ENCODE measurements at places on chromosomes 7 and 10.

DNA sequence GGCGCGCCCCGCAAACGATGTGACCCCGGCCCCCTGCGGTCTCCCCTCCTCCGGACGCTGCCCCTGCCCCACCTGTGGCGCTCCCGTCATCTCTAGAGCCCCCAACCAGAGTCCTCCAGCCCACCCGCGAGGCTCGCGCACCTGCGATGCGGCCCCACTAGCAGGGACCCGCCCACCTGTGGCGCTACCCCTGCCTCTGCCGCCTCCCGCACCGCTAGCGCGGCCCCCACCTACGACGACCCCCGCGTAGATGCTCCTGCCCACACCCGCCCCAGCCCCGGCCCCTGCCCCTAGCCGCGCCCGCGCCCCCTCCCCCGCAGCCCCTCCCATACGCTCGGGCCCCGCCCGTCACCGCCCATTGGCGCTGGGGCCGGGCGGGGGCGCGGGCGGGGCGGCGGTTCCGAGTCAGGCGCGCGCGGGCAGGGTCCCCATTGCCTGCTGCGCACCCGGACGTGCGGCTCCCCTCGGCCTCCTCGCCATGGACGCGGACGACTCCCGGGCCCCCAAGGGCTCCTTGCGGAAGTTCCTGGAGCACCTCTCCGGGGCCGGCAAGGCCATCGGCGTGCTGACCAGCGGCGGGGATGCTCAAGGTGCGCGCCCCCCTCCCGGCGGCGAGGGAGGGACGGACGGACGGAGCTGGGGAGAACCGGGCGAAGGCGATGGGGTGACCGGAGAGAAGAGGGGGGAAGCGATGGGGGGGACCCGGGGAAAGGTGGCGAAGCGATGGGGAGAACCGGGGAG is at the start of gene PFKP:
Gene PFKP (plus strand): TSS at position 431 of the 741 bp plus-strand sequence. CDS start 48 bp downstream, at position 479.
- no peak for DNase-seq

GRCh38 chr10:117005527-117006055 is 604 bp upstream of the SHTN1 start:
- DNase-seq = no peak

DNA sequence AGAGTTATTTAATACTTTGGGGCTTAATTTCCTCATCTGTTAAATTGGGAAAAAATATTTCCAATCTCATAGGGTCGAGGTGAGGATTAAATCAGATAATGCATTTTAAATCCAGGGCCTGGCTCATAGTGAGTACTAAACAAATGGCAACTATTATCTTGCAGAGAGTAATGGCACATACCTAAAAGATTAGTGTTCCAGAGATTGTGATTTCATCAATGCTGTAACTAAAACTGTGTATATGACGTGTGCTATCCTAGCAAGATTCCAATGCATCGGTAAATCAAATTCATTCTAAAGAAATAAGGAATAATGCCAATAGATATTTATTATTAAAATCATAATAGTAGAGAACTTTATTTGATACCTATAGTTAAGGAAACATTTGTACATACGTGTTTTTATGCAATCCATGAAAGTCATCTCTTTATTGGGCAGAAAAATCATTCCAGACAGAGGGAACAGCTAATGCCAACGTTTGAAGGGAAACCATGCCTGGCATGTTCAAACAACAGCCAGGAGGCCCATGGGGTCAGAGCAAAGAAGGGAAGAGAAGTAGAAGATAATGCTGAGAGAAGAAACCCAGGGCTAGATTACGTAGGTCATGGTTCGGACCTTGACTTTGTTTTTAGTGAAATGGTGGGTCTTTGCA is 174.8 kb upstream of the AGR3 start:
- DNase-seq = no peak

DNA sequence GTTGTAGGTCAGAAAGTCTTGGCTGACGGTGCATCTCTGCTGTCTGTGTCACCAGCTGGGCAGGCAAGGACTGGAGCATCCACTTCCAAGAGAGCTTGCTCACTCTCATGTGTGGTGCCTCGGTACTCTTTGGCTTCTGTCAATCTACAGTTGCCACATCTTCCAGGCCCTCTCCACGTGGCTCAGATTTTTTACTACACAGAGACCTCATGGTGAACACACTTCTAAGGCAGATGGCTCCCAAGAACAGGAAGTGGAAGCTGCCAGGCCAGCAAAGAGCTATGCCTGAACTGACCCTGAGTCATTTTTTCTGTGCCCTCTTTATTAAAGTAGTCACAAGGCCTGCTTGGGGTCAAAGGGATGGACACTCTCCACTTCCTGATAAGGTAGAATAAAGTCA is 351.5 kb upstream of the AUTS2 start:
- no peak for DNase-seq

- DNase-seq = no peak
These were observed 4.8 kb upstream of the ZNF488 start for GRCh38 chr10:47388879-47389278.

DNA sequence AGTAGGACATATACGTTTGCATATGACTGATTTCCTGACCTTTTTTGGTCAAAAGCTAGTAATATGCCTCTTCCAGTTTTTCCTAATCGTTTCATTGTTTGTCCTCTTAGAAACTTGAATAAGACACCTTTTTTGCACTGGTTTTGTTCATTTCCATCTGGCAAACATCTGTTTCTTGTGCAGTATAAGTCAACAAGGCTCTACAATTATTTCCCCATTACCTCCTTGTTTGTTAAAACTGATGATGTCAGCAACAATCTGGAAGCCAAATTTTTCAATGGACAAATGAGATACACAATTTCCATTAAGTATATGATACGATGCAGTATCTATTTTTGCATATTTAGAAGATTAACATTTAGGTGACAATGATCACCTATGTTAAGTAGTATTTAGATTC is 148.8 kb downstream of the NRBF2 start:
- no peak for DNase-seq

GRCh38 chr10:28331841-28332240 is 29.0 kb upstream of the MPP7 start:
- DNase-seq = no peak

- DNase-seq = no peak
These were observed 60.8 kb upstream of the NAMPT start for GRCh38 chr7:106345421-106346166.

DNA sequence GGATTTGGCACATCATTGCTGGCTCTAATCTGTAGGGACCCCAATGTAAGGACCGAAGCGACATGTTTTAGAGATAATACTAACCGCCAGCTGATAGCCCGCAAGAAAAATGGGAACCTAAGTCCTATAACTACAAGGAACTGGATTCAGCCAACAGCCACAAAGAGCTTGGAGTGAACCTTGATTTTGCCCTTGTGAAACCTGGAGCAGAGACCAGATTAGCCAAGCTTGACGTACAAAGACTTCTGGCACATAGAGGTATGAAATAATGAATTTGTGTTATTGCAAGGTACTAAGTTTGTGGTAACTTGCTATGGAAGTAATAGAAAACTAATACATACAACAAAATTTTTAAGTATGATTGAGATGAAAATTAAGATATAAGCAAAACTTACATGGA is 246.9 kb downstream of the AGMO start:
- no peak for DNase-seq

GRCh38 chr7:106621393-106622132 is 39.4 kb downstream of the CCDC71L start:
- no peak for DNase-seq

DNA sequence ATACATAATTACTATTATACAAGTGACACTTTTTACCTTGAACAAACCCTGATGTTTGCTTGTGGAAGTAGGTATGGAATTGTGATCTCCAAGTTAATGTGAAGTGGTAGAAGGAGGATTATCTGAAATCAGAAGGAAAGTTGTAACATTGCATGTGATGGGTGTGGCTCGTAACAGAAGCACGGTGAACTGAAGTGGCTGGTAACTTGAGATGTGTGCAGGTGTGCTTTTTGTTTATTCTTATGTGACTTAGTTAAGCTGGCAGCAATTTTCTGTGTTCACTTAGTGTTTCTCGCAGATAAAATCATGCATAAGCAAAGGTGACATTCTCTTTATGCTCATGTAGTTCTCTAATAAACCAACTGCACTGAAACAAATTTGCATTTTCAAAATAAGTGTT is 82.3 kb downstream of the ZEB1 start:
- DNase-seq = no peak

DNA sequence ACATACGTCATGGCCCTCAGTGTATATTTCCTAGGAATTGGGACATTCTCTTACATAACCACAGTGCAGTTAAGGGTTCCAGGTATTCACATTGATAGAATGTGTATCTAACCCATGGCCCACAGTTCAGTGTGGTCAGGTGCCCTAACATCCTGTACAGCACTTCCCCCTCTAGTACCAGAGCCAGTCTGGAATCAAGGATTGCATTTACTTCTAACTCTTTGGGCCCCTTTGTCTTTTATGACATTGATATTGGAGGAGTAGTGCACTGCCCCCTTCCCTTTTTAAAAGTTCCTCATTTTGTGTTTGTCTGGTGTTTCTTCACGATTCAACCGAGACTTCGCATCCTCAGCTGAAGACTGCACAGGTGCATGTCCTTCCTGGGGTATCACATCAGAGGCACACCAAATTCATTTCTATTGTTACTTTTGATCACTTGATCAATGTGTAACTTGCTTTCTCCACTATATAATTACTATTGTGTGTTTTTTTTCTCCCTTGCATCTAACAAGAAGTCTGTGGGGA is 22.4 kb upstream of the NPFFR1 start:
- DNase-seq = no peak

DNA sequence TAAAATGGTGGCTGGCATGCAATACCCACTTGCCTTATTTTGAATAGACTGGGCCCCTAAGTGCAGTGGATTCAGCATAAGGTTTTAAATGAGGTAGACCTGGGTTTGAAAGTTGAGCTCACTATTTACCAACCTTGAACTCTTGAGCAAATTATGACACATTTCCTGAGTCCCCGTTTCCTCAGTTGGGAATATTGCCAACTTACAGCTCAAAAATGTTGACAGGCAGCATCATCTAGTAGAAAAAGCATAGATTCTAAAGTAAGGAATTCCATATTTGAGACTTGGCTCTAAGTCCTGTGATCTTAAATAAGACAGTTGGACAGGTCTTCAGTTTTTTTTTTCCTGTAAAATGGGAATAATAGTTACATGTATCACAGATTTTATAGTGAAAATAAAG is 305.5 kb downstream of the ACTR3B start:
- DNase-seq = no peak

GRCh38 chr10:52897162-52897561 is 124.6 kb upstream of the MBL2 start:
- DNase-seq = no peak
